A549 treated with CpdA at 1 μM for 4 hours (cell line): ENCODE measurements at places on chromosomes 16 and 17. TPM values are rescaled to one million over a fixed set of nuclear protein-coding genes. Genes with fewer than 3 reads are reported as not detected.

PRSS36 gene
- total RNA-seq = 0.35 to 1.1 TPM (median 0.70 TPM) in 5 replicates

GLIS2 gene
- total RNA-seq = 23.8 to 32.9 TPM (median 31.4 TPM) in 5 replicates

HSPB9 gene
- not detected in 5 replicates for total RNA-seq

DHRS7C gene
- not detected in 5 replicates for total RNA-seq

FNDC8 gene
- total RNA-seq = not detected in 5 replicates

CDRT4 gene
- 1.2 to 2.9 TPM (median 1.9 TPM) in 5 replicates for total RNA-seq
